ENCODE measurements at places on chromosomes 12 and 14. TPM values are rescaled to one million over a fixed set of nuclear protein-coding genes. Genes with fewer than 3 reads are reported as not detected.
A peak's percentile ranks its signal among the peaks of the same experiment; 100 is the strongest.

DNA sequence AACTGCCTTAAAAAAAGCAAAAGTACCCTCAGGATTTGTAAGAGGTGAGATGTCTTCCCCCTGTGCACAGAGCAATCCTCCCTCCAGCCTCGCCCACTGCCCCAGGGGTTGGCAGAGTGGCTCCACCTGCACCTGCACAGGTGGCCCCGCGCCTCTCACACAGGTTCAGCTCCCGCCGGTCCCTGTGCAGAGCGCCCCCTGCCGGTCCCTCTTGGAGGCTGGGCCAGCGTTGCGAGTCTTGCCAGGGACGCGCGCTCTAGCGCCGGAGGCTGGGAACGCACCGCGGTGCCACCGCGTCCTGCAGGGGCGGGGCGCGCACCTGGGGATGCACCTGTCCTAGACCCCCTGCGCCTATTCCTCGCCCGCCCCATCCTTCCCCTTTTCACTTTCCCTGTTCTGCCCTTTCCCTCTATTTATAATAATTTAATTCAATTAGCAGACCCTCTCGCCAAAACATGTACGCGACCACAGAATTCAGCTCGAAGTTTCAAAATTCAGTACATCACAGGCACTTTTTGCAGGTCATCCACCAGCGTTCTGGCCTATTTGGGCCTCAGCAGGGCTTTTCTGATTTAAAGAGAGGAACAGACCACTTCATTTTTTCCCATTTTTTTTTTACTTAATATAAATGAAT, 618.6 kb downstream of the AACS start:
- no peaks in the 10 kb centered on the region for H3K27me3 ChIP-seq
- DNase-seq = peak; percentile 46
- no peak overlapping the region for H3K27ac ChIP-seq
- H3K36me3 ChIP-seq = no peaks in the 10 kb centered on the region
- H3K4me1 ChIP-seq = no peaks in the 10 kb centered on the region

DNA sequence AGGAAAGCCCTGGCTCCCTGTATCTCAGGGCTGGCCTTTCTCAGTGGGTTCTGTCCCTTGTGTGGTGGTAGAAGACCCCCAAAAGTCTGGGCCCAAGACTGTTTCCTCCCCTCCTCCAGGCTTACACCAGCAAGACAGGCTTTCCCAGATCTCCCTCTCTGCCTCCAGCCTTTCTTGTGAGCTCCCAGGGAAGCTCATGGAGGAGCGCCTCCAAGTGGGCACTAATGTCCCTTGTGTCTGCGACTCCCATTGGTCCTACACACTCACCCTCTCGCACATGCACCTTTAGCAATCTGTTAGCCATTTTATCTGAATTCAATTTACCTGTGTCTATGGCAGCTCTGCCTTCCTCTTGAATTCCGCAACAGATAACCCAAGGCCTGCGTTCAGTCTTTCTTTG, 251.1 kb upstream of the CAND1 start:
- DNase-seq = no peak
- H3K4me1 ChIP-seq = no peaks in the 10 kb centered on the region
- H3K36me3 ChIP-seq = no peaks in the 10 kb centered on the region
- H3K27ac ChIP-seq = no peak overlapping the region
- H3K4me3 ChIP-seq = no peak overlapping the region

- H3K4me3 ChIP-seq = no peak overlapping the region
- DNase-seq = no peak
- H3K4me1 ChIP-seq = peaks cover 12% of the 10 kb centered on the region
- H3K27ac ChIP-seq = no peak overlapping the region
- no peaks in the 10 kb centered on the region for H3K36me3 ChIP-seq
Observed at GRCh38 chr12:93592641-93593406, 20.3 kb downstream of the SOCS2 start.

DNA sequence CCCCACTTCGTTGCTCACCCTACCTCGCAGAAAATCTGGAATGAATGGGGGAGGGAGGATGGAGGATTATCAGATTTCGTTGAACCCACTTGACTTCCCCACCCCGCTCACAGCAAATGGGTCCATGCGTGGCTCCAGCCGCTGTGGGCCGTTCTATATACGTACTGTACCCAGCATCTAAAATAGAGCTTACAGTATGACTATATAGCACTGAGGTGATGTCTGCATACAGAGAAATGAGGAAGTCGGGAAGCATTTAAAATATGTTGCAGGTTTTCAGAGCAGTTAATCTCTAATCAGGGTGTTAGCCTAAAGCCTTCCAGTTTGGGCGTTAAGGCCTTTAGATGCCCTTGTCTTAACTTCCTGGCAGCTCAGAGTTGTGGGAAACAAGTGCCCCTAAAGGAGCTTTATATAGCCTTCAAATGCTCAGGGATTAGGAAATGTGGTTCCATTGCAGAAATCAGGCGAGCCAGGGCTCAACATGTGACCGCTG, 1.4 kb downstream of the BICDL1 start:
- no peaks in the 10 kb centered on the region for H3K27me3 ChIP-seq
- H3K4me1 ChIP-seq = peaks cover 54% of the 10 kb centered on the region

- H3K36me3 ChIP-seq = no peaks in the 10 kb centered on the region
- H3K4me3 ChIP-seq = peak within 1 kb of the TSS; percentile 18
- no peak within 1 kb of the TSS for H3K27ac ChIP-seq
- H3K27me3 ChIP-seq = peaks cover 4% of the 10 kb centered on the region
- DNase-seq = no peak
Observed at GRCh38 chr12:9760699-9761418, at the start of gene CD69. CD69 (minus strand) TSS chr12:9760901; CDS start chr12:9760820, 81 bp downstream.

DNA sequence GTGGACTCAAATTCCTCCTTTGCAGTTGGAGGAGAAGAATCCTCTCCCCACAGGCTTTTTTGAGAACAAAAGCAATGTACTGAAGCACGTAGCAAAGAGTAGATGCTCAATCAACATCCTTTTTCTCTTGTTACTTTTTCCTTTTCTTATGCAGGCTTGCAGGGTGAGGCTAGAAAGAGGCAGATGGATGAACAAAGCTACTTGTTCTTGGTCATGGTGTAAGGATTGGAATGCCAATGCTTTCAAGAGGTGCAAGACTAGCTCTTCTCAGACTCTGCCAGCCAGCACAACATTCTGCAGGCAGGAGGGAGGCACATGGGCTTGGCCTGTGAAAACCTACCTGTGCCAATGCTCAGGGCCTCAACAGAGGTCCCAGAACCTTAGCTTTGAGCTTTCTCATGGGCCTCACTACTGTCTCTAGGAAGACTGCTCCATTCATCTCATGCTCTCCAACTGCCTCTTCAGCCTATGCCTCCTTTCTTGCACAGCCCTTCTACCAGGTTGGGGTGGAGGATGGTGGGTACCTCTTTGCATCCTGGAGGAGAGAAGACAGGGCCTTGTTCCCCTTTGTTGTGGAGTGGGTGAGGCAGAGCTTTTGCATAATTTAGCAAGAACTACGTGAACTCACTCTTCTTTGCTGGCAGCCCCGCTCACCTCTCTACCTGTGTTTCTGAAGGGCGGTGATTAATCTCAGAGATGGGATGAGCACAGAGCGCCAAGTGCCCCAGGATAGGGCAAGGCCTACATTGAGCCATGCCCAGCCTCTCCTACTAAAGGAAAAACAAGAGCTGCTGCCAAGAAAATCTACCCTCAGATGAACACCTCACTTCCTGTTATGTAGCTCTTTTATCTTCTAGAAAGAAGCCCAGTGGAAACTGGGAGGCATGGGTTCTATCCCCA, 1119.7 kb downstream of the VRK1 start:
- no peak overlapping the region for H3K4me3 ChIP-seq
- H3K27me3 ChIP-seq = peaks cover 3% of the 10 kb centered on the region
- H3K4me1 ChIP-seq = no peaks in the 10 kb centered on the region
- H3K36me3 ChIP-seq = no peaks in the 10 kb centered on the region
- H3K27ac ChIP-seq = no peak overlapping the region

DNA sequence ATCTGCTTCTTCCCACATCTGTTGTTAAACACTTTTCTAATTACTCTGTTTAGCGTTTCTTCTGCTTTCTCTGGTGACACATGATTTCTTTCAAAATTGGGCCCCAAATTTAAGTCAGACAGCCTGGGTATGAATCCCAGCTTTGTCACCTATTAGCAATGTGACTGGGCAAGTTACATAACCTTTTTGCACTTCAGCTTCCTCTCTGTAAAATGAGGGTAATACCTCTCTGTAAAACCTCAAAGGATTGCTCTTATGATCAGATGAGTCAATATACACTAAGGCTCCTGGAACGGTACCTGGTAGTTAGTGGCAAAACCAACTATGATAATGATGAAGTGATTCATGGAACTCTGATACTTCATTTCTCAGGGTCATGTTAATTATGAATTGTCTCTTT, 33.0 kb downstream of the E2F7 start:
- H3K4me1 ChIP-seq = no peaks in the 10 kb centered on the region
- no peak for DNase-seq
- no peak overlapping the region for H3K27ac ChIP-seq
- no peaks in the 10 kb centered on the region for H3K36me3 ChIP-seq
- H3K4me3 ChIP-seq = no peak overlapping the region

GRCh38 chr14:93012951-93013719, 90.2 kb downstream of the CHGA start:
- no peak overlapping the region for H3K4me3 ChIP-seq
- H3K27ac ChIP-seq = no peak overlapping the region
- H3K4me1 ChIP-seq = no peaks in the 10 kb centered on the region
- H3K27me3 ChIP-seq = no peaks in the 10 kb centered on the region
- no peaks in the 10 kb centered on the region for H3K36me3 ChIP-seq

DNA sequence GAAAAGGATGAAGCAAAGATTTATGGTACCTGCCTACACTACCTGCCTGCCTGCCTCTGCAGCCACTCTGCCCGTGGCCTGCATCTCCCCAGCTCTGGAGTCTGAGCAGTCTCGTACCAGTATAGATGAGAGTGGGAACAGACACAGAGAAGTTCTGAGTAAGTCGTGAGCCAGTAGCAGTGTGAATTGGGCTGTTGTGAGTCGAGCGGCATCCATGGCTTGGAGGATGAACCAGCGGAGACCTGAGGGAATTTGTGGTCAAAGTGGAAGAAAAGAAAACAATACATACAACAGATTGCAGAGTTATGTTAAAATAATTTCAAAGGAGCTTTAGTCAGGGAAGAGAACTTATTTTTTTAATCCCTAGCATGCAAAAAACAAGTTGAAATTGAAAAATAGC, 25.3 kb downstream of the C2CD5 start:
- H3K4me3 ChIP-seq = no peak overlapping the region
- no peaks in the 10 kb centered on the region for H3K4me1 ChIP-seq
- peaks cover 30% of the 10 kb centered on the region for H3K36me3 ChIP-seq
- DNase-seq = no peak
- no peaks in the 10 kb centered on the region for H3K27me3 ChIP-seq

- H3K4me1 ChIP-seq = no peaks in the 10 kb centered on the region
- H3K27me3 ChIP-seq = no peaks in the 10 kb centered on the region
- H3K36me3 ChIP-seq = no peaks in the 10 kb centered on the region
- H3K4me3 ChIP-seq = no peak overlapping the region
- no peak for DNase-seq
- no peak overlapping the region for H3K27ac ChIP-seq
Observed at GRCh38 chr12:101813117-101813516, 17.6 kb downstream of the GNPTAB start.

DNA sequence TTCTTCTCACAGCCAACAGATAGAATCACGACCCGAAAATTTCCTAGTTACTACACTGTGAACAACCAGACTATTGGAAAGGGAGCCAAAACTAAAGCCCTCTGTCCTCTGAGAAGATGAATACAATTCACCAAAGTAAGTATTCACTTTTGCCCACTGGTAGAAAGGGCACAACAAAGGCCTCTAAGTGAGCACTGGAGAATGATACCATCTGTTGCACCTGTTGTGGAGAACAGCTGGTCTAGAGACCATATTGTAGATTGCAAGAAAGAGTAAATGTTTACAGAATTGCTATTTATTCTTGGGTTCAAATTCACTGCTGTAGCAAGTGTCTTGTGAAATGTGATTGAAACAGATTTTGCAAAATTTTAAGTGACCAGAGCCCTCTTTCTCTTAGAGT, 46.9 kb upstream of the ANO6 start:
- H3K4me3 ChIP-seq = no peak overlapping the region
- H3K27ac ChIP-seq = no peak overlapping the region
- no peak for DNase-seq
- no peaks in the 10 kb centered on the region for H3K27me3 ChIP-seq
- no peaks in the 10 kb centered on the region for H3K36me3 ChIP-seq

Gene CPNE6
- total RNA-seq = 0.04 TPM

Gene CLEC6A
- total RNA-seq = not detected

Gene AICDA
- total RNA-seq = 6.3 TPM

Gene IL31
- not detected for total RNA-seq

Gene PTPN21
- 0.04 TPM for total RNA-seq

Gene CFAP251
- total RNA-seq = 17.9 TPM

Measured in Karpas-422 (cell line).